PC-9 (cell line): ENCODE measurements at places on chromosomes 13 and 19. TPM values are rescaled to one million over a fixed set of nuclear protein-coding genes. Genes with fewer than 3 reads are reported as not detected.

- H3K4me3 ChIP-seq = no peak overlapping the region
- H3K27ac ChIP-seq = no peak overlapping the region
- H3K36me3 ChIP-seq = no peaks in the 10 kb centered on the region
- H3K27me3 ChIP-seq = no peaks in the 10 kb centered on the region
- H3K4me1 ChIP-seq = no peaks in the 10 kb centered on the region
- DNase-seq = no peak
Measured at GRCh38 chr19:35100588-35101533, 14.8 kb upstream of the FXYD3 start.

- H3K4me3 ChIP-seq = no peak overlapping the region
- H3K4me1 ChIP-seq = no peaks in the 10 kb centered on the region
- no peak for DNase-seq
Measured at GRCh38 chr13:105167385-105167784, 1368.1 kb downstream of the EFNB2 start.

DNA sequence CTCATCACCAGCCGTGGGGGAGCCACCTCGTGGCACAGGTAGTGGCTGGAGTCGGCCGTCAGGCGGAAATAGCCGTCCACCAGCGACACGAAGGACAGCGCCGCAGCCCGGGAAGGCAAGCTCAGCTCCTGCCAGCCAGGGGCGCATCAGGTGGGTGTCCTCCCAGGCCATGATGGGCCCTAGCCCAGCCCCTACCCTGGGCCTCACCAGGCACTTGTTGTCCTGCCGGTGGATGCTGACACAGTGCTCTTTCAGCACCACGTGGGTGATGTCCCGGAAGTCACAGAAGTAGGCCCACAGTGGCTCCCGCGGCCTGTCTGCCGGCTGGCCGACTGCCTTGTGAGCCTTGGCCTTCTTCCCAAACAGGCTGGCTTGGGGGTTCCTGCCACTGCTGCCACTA lies 15.7 kb downstream of the TYK2 start:
- no peak for DNase-seq
- no peaks in the 10 kb centered on the region for H3K27me3 ChIP-seq
- H3K4me3 ChIP-seq = no peak overlapping the region

- H3K27me3 ChIP-seq = no peaks in the 10 kb centered on the region
- no peak overlapping the region for H3K4me3 ChIP-seq
- peaks cover 7% of the 10 kb centered on the region; the same call in 1 of the 2 replicates for H3K36me3 ChIP-seq
- peak; percentile 69 for DNase-seq
- H3K27ac ChIP-seq = no peak overlapping the region
Measured at GRCh38 chr19:49987159-49987698, 26.3 kb upstream of the SIGLEC11 start.

DNA sequence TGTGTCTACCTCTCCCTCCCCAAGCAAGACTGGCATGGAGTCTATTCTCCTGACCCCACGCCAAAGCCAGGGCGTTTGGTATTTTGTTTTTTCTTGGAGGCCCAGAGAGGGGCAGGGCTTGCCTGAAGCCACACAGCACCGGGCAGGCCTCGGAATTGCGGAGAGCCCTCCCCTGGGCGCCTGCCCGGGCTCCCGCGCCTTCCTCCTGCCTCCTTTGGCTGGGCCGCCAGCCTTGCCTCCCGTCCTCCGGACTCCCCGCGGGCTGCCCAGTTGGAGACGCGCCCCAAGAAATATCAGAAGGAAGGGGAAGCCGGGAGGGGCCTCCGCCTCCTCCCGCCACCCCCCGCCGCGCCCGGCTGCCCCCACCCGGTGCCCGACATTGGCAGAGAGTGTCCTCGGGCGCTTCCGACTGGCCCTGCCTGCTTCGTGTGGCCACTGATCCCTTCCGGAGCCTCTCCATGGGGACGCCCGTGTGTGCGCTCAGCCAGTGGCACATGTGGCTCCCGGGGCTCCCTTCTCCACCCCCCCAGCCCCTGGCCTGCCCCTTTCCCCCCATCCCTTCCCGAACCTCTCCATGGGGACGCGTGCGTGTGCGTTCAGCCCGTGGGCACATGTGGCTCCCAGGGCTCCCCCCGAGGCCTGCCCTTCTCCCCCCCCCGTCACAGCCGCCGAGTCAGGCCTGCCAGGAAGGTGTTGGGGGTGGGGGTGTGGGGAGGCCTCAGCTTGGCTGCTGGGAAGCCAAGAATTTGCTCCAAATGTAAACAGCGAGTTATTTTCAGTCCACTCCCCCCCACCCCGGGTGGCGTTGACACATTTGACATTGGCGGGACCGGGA lies 37.3 kb downstream of the NFIC start:
- no peak overlapping the region for H3K27ac ChIP-seq
- H3K4me1 ChIP-seq = no peaks in the 10 kb centered on the region
- no peak overlapping the region for H3K4me3 ChIP-seq

DNA sequence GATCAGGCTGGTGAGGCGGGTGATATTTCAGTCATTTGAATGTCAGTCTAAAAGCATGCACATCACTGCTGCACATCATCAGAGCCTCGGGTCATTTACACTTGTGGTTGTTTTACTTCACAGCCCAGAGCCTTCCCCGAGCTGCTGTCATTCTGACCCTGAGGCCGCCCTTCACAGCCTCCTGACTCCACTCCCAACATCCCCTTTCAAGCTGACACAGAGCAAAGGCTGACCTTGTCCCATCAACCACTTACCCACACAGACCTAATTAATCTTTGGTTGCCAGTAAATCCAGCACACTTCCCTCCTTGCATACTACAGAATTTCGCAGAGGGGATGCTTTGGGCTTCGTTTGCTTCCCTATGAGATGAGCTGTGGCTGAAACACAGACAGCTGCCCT lies 528.1 kb downstream of the DIAPH3 start:
- H3K4me1 ChIP-seq = no peaks in the 10 kb centered on the region
- peaks cover 15% of the 10 kb centered on the region; the same call in 1 of the 2 replicates for H3K27me3 ChIP-seq
- no peak for DNase-seq
- H3K27ac ChIP-seq = no peak overlapping the region

GRCh38 chr13:46327246-46327645 lies 59.8 kb downstream of the RUBCNL start:
- H3K36me3 ChIP-seq = no peaks in the 10 kb centered on the region
- H3K27ac ChIP-seq = no peak overlapping the region
- DNase-seq = no peak
- 0 out of 2 replicates have a peak, but pooled peaks cover 4% of the 10 kb centered on the region for H3K27me3 ChIP-seq
- H3K4me3 ChIP-seq = no peak overlapping the region
- H3K4me1 ChIP-seq = no peaks in the 10 kb centered on the region

DNA sequence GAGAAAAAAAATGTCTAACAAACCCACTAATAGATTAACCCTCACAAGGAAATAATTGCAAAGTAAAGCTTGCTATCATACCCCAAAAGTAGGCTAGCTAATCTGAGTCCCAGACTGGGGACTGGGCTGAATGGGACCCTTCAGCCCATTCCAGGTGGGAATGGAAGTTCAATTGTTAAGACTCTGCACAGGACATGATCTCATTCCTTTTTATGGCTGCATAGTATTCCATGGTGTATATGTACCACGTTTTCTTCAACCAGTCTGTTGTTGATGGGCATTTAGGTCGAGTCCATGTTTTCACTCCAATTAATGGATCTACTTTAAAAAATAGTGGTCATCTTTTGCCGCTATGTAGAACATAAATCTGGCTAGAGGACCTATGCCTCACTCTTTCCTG lies 17.9 kb downstream of the OR7A5 start:
- no peaks in the 10 kb centered on the region for H3K4me1 ChIP-seq
- H3K36me3 ChIP-seq = no peaks in the 10 kb centered on the region
- no peak overlapping the region for H3K27ac ChIP-seq
- peaks cover 16% of the 10 kb centered on the region; the same call in 1 of the 2 replicates for H3K27me3 ChIP-seq

DNA sequence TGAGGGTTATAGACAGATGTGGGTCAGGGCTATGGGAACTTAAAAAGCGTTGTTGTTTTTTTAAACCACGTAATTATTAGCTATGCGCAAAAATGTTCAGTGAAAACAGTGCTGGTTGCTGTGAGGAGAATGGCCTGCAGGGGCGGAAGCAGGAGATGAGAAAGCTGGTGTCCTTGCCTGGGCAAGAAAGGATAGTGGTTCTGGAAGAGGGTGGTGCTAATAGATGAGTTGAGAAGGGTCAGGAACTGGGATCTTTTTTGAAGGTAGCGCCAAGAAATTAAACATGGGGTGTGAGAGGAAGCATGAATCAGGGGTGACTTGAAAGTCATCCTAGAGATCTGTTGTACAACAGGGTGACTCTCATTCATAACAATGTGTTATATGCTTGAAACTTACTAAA lies 4.8 kb upstream of the SMG9 start:
- DNase-seq = no peak
- no peaks in the 10 kb centered on the region for H3K36me3 ChIP-seq
- peaks cover 57% of the 10 kb centered on the region for H3K4me1 ChIP-seq
- H3K27ac ChIP-seq = peak overlapping the region; percentile 49
- no peak overlapping the region for H3K4me3 ChIP-seq
- H3K27me3 ChIP-seq = no peaks in the 10 kb centered on the region

- no peak overlapping the region for H3K27ac ChIP-seq
- no peak for DNase-seq
- H3K4me3 ChIP-seq = no peak overlapping the region
- no peaks in the 10 kb centered on the region; the same call in 1 of the 2 replicates for H3K36me3 ChIP-seq
- no peaks in the 10 kb centered on the region for H3K4me1 ChIP-seq
Measured at GRCh38 chr19:10305139-10305806, 4.3 kb downstream of the ZGLP1 start.

- H3K36me3 ChIP-seq = no peaks in the 10 kb centered on the region
- peak overlapping the region; percentile 97 for H3K27ac ChIP-seq
- peak; percentile 99 for DNase-seq
- H3K4me3 ChIP-seq = no peak overlapping the region; the same call in 1 of the 2 replicates
Measured at GRCh38 chr19:47253467-47253881, 2.9 kb upstream of the CCDC9 start.

GRCh38 chr13:27132538-27132937 lies 39.1 kb downstream of the USP12 start:
- no peak for DNase-seq
- no peaks in the 10 kb centered on the region for H3K27me3 ChIP-seq
- peaks cover 14% of the 10 kb centered on the region; the same call in 1 of the 2 replicates for H3K4me1 ChIP-seq
- H3K4me3 ChIP-seq = no peak overlapping the region
- peak overlapping the region; percentile 57; the same call in 1 of the 2 replicates for H3K27ac ChIP-seq

DNA sequence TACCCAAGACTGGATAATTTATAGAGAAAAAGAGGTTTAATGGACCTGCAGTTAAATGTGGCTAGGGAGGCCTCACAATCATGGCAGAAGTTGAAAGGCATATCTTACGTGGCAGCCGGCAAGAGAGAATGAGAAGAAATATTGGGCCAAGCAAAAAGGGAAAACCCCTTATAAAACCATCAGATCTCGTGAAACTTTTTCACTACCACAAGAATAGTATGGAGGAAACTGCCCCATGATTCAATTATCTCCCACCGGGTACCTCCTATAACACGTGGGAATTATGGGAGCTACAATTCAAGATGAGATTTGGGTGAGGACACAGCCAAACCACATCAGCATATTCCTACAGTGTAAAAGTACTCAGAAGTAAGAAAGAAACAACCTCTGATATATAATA lies 4.7 kb upstream of the KBTBD7 start:
- H3K27me3 ChIP-seq = no peaks in the 10 kb centered on the region
- no peaks in the 10 kb centered on the region for H3K36me3 ChIP-seq
- H3K4me1 ChIP-seq = no peaks in the 10 kb centered on the region
- no peak for DNase-seq
- H3K27ac ChIP-seq = no peak overlapping the region

GRCh38 chr19:47020132-47020805 lies 632 bp downstream of the NPAS1 start:
- H3K27me3 ChIP-seq = peaks cover 47% of the 10 kb centered on the region
- 0 out of 2 replicates have a peak, but pooled peaks cover 5% of the 10 kb centered on the region for H3K4me1 ChIP-seq
- H3K36me3 ChIP-seq = no peaks in the 10 kb centered on the region
- H3K27ac ChIP-seq = no peak overlapping the region
- H3K4me3 ChIP-seq = no peak overlapping the region
- no peak for DNase-seq

- H3K4me3 ChIP-seq = no peak overlapping the region
- peaks cover 27% of the 10 kb centered on the region for H3K4me1 ChIP-seq
- DNase-seq = no peak
- no peaks in the 10 kb centered on the region for H3K36me3 ChIP-seq
- peak overlapping the region; percentile 84 for H3K27ac ChIP-seq
- no peaks in the 10 kb centered on the region for H3K27me3 ChIP-seq
Measured at GRCh38 chr13:110506396-110506795, 55.1 kb downstream of the RAB20 start.

DNA sequence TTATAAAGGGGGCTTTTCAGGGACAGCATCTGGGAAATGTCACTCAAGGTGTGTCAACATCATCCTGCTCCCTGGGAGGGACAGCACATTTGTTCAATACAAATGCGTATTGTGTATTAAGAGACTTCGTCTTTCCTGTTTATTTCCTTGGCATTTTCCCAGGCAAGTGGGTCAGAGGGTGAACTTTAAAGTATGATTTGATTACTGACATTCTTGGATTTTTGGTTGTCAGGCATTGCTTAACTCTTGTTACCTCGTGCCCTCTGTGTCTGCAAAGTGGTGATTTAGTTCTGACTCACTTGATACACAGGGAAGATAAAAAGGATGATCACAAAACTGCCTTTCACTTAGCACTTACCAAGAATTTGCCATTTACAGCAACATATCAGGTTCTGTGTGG lies 292.7 kb downstream of the SUCLA2 start:
- no peak overlapping the region for H3K27ac ChIP-seq
- H3K4me1 ChIP-seq = peaks cover 12% of the 10 kb centered on the region
- H3K36me3 ChIP-seq = no peaks in the 10 kb centered on the region
- H3K27me3 ChIP-seq = no peaks in the 10 kb centered on the region

DNA sequence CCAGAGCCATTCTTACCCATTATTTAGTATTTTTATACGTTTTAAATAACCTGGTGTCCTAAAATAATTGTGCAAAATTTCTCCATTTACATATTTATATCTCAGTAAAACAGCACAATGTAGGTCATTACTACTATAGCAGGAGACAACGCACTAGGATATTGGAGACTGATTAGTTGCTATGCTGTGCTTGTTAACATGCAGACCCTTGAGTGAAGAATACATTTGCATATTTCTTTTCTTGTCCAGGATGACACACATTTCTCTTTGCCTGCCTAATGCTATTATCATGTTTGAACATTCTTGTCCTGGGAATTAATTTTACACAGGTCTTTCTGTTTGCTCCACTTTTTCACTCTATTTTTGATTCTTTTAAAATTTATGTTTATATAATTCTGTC lies 823.8 kb upstream of the ATXN8OS start:
- no peaks in the 10 kb centered on the region for H3K36me3 ChIP-seq
- H3K27ac ChIP-seq = no peak overlapping the region
- H3K4me1 ChIP-seq = no peaks in the 10 kb centered on the region
- no peaks in the 10 kb centered on the region for H3K27me3 ChIP-seq
- DNase-seq = no peak
- no peak overlapping the region for H3K4me3 ChIP-seq

GRCh38 chr13:26482451-26483197 lies 74.9 kb upstream of the WASF3 start:
- H3K36me3 ChIP-seq = no peaks in the 10 kb centered on the region
- DNase-seq = peak; percentile 67
- no peaks in the 10 kb centered on the region for H3K27me3 ChIP-seq
- no peak overlapping the region for H3K4me3 ChIP-seq

The ELOF1 gene
- 65.5 and 68.7 TPM in 2 replicates for total RNA-seq

The SH2D3A gene
- 43.3 and 43.4 TPM in 2 replicates for total RNA-seq

The ZNF460 gene
- 84.0 and 94.2 TPM in 2 replicates for total RNA-seq

The ZNF350 gene
- 12.0 and 12.4 TPM in 2 replicates for total RNA-seq

The DCT gene
- not detected in 2 replicates for total RNA-seq

The GPALPP1 gene
- total RNA-seq = 36.4 and 42.2 TPM in 2 replicates

The SLC46A3 gene
- total RNA-seq = 0.15 and 0.25 TPM in 2 replicates

The CNN1 gene
- 0.44 TPM in 1 of 2 replicates, not detected in the other for total RNA-seq

The CGB2 gene
- not detected in 2 replicates for total RNA-seq

The VMAC gene
- total RNA-seq = 6.2 and 7.1 TPM in 2 replicates

The PSG7 gene
- not detected in 2 replicates for total RNA-seq

The DOCK9 gene
- total RNA-seq = 53.4 and 69.5 TPM in 2 replicates

The THSD1 gene
- 0.25 and 0.33 TPM in 2 replicates for total RNA-seq

The ZNF611 gene
- 25.5 and 26.2 TPM in 2 replicates for total RNA-seq

The DPF1 gene
- total RNA-seq = 0.81 and 1.1 TPM in 2 replicates

The FFAR3 gene
- not detected in 2 replicates for total RNA-seq
